Urothelium cell line (cell line): ENCODE measurements at places on chromosomes 7 and 10.

DNA sequence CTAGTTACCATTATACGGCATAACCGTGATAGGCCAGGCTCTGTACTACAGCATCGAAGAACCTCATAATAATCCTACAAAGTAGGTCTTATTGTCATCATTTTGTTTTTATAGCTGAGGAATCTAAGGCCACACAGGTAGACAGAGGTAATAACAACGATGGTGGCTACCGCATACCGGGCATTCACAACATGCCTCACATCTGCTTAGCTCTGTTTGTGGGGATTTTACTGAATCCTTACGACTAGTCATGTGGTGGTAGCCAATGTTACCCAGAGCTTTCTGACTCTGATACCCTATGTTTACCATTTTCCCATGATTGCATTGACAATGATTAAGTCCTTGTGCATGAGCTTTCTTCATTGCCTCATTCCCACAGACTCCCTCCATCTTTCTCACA lies 269.4 kb downstream of the TCF7L2 start:
- no peak for DNase-seq

- DNase-seq, result no peak
Observed at GRCh38 chr7:44697136-44698045, 51.3 kb upstream of the ZMIZ2 start.

DNA sequence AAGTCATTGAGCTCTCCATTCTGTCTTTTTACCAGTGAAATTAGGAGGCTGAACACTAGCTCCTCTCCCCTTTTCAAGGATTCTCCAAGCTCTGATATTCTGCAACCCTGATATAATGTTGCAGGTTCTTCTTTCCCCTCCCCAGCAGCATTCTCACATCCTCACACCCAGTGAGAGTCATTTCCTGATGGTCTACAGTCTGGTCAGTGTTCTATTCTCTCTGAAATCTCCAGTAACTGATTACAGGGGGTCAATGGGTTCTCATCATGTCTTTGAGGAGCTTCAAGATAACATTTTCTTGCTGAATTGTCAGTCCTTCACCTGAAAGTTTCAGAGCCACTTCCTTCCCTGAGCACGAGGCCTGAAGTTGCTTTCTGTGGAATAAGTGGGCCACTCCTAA lies 299.4 kb downstream of the PTEN start:
- DNase-seq, result no peak

GRCh38 chr7:48171202-48171601 lies at the start of gene ABCA13:
Gene ABCA13, plus strand, starts transcription at chr7:48171458. Its CDS starts 26 bp downstream, at chr7:48171484.
- DNase-seq, result no peak

- DNase-seq, result no peak
Observed at GRCh38 chr7:111006040-111006439, 84.9 kb upstream of the LRRN3 start.

DNA sequence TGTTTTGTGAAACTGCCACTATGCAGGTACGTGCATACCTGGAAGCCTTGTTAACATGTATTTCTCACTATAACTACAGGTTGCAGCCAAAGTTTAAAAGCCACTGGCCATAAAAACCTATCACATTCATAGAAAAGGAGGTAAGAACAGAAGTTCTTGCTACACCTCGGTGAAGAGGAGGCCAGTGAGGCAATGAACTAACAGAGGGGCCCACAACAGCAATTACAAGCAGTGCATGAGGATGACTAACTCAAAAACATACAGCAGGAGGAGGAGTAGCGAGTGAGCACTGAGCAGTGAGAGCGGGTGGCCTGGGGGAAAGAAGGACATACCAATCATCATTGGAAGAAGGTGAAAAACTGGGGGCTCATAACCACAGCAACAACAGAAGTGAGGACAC lies 51.6 kb downstream of the NUDCD3 start:
- no peak for DNase-seq

DNA sequence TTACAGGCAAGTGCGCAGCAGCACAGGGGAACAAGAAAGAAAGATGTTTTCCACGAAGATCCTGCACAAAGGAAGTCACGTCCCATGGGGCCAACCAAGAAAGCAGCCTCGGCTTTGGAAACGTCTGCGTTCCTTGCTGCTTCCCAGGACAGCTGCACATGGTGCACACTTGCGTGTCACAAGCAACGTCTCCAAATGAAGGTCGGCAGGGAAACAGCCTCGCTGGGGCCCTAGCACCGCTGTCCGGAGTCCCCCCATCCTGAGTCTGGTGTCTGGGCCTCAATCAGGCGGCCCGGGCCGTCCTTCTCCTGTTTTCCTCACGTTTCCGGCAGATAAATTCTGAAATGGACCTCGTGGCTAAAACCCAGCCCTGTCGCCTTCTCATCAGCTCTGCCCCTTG lies 206.2 kb downstream of the DIP2C start:
- DNase-seq, result no peak

GRCh38 chr10:29746080-29746797 lies 111.5 kb upstream of the SVIL start:
- DNase-seq, result no peak

GRCh38 chr7:303884-304573 lies 14.1 kb downstream of the FOXL3 start:
- no peak for DNase-seq

- DNase-seq, result no peak
Observed at GRCh38 chr10:63376560-63377304, 89.0 kb downstream of the JMJD1C start.

DNA sequence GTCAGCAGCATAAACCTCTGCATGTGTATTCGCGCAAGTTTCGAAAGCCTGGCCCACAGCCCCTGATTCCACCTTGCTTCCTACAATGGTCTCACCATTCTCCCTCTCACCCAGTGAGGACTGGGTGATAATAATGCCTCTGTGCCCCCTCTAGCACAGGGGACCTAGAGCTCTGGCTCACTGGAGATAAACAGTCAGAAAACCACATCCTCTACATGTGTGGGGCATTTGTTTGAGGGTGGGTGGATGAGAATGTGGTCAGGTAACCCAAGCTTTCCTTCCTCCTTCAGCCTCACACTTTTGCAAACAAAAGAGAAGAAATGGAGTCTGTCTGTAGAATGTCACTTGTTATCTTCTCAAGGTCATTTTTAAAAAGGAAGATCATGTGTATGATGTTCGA lies 373.5 kb downstream of the KCNMA1 start:
- peak; percentile 46 for DNase-seq

- DNase-seq, result no peak
Observed at GRCh38 chr10:22226599-22226998, 8.8 kb upstream of the EBLN1 start.

- no peak for DNase-seq
Observed at GRCh38 chr10:15896654-15897053, 36.3 kb upstream of the MINDY3 start.

DNA sequence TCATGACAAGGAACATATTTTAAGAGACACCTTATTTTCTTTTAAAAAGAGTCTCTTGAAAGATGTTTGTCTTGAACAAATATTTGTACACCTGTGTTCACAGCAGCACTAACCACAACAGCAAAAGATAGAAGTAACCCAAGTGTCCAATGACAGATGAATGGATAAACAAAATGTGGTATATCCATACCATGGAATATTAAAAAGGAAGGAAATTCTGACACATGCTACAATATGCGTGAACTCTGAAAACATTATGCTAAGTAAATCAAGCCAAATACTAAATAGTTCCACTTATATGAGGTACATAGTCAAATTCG lies 17.8 kb downstream of the SGMS1 start:
- DNase-seq, result no peak

GRCh38 chr10:80453842-80454512 lies at the start of gene TSPAN14:
Gene TSPAN14, plus strand, starts transcription at chr10:80454310. Its CDS starts 34,924 bp downstream, at chr10:80489234.
- DNase-seq, result peak; percentile 96

DNA sequence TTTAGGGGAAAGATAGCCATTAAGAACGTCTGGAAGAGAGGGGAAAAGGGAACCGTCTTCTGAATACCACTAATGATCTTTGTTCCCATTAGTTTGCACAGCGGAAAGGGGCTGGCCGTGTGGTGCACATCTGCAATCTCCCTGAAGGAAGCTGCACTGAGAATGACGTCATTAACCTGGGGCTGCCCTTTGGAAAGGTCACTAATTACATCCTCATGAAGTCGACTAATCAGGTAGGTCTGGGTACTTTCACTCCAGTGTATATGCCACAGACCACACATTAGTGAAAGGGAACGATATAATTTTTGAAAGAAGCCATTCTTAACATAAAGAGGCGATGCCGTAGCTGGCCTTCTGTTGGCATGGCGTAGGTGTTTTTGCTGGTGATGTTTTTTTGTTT lies 74.3 kb upstream of the PDCD4 start:
- DNase-seq, result no peak

- DNase-seq, result no peak
Observed at GRCh38 chr7:130875-131780, 61.2 kb upstream of the FAM20C start.

DNA sequence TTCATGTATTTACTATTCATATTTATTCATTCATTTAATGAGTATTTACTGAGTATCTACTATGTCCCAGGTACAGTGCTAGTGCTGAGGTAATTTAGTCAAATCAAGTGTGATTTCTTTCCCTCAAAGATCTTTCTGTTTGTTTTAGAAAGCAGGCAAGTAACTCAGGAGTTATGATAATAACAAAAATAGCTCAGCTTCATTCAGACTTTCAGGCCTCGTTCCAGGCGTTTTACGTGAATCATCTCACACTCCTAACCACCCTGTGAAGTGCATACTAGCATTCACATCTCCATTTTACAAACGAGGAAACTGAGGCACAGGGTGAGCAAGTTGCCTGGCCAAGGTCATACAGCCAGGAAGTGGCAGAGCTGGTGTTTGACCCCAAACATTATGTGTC lies 468.7 kb upstream of the C7orf33 start:
- no peak for DNase-seq

- no peak for DNase-seq
Observed at GRCh38 chr10:66927971-66928770, 2.3 kb downstream of the LRRTM3 start.

DNA sequence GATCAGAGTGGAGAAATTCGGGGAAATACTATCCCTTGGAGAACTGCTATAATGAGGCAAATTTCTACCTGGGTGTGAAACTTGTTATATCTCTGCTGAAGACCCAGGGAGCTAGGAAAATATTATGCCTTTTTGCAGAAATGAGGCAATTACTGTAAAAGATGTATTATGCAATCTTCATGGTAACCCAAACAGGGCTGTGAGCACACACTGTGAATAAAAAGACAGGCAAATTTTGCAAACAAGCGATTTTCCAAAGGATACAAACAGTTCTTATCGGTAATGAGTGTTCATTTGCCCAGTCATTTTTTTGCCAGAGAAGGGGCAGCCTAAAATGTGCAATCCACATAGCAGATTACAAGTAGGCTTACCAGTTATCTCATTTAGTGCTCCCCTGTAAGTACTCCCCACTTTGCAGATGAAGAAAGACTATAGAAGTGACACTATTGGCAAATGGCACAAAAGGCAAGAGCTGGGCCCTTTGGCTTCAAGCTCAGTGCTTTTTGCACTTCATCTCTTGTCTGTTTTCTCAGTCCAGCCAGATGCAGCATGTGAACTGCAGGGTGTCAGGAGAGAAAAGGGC lies 205.8 kb downstream of the HECW1 start:
- no peak for DNase-seq

DNA sequence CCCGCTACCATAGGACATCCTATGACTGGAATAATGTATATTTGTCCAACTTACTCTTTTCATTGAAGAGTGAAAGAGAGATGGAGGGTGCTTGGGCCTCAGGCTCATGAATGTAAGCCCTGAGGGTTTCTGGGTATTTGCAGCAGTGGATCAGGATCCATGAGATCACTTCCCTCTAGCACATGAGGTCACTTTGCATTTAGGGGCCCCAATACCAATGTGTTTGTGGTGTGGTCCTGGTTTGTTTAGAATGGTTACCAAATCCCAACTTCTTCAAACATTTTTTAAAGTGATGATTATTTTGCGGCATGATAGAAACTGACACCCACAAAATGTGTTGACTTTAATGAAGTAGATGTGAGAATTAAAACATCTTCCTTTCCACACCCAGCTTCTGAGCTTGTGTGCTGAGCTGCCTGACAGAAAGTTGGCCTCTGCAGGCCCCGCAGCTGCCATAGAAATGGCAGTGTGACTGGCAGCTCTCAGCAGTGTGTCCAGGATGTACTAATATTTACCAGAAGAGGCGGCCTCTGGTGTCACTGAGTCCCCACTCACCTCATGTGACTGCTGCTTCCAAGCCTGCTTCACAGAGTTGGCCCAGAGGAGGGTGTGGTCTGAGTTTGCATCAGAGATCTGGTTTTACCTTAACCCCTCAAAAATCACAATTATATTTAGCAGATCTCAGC lies 447.6 kb upstream of the NPVF start:
- DNase-seq, result no peak

DNA sequence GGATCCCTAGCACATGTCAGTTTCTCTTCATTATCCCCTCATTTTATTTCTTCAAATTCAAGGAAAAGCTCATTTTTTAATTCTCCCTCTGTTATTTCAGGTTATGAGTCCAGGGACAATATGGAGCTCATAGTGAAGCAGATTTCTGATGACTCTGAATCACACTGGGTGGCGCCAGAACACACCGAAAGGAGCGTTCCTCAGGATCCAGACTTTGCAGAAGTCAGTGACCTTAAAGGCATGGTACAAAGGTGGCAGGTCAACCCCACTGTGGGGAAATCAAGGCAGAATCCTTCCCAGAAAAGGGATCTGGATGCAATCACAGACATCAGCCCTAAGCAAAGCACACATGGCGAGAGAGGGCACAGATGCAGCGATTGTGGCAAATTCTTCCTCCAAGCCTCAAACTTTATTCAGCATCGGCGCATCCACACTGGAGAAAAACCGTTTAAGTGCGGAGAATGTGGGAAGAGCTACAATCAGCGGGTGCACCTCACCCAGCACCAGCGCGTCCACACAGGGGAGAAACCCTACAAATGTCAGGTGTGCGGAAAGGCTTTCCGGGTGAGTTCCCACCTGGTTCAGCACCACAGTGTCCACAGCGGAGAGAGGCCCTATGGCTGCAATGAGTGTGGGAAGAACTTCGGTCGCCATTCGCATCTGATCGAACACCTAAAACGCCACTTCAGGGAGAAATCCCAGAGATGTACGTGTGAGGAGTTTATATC lies 21.4 kb downstream of the ZKSCAN5 start:
- DNase-seq, result no peak

GRCh38 chr10:114758331-114758730 lies 63.2 kb upstream of the FHIP2A start:
- DNase-seq, result no peak

DNA sequence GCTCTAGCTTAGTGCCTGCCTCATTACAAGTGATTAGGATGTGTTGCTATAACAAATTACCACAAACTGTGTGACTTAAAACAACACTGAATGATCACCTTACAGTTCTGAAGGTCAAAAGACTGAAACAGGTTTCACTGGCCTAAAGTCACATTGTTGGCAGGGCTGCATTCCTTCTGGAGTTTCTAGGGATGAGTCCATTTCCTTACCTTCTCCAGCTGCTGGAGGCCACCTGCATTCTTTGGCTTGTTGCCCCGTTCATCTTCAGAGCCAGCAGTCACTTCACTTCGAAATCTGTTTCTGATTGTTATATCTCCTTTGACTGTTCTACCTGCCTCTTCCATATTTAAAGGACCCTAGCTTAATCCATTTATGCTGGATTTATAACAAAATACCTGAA lies 69.4 kb upstream of the MTPN start:
- DNase-seq, result no peak

GRCh38 chr10:13672548-13672947 lies 85.8 kb downstream of the PRPF18 start:
- no peak for DNase-seq
